Tibial artery (tissue), 4 donors: ENCODE measurements at places on chromosomes 1 and 21.

DNA sequence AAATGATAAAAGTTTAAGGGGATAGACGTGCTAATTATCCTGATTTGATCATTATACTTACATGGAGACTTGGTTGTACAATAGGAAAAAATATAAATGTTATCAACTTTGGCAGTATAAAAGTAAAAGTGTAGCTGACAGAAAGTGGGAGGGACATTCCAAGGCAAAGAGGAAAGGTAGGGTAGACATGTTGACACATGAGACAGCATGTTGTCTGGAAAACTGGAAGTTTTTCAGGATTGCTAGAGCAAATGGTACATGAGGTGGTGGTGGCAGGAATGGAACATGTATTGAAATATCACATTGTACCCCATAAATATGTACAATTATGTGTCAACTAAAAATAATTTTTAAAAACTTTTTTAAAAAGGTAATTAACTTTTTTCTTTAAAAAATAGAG, 13.2 kb downstream of the DIPK1A start:
- no peak for DNase-seq

GRCh38 chr1:27342778-27343638, 1.2 kb downstream of the SYTL1 start:
- DNase-seq: no peak

GRCh38 chr1:193285641-193286040, 99.2 kb upstream of the B3GALT2 start:
- no peak for DNase-seq

DNA sequence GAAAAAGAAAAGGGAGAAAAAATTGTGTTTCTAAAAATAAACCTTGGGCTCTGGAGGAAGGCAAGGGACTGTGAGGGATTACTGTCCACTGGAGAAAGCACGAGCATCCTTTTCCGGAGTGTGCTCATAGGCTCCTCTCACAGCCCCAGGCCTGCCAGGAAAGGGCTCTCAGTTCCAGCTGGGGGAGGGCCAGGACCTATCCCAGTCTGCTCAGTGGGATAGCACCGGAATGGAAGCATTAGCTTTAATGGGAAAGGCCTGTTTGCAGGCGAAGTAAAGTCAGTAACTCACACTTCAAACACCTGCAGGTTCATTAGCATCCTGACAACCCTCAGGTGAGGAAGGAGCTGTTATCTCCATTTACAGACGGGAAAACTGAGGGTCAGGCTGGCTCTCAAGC, 113.9 kb upstream of the USP24 start:
- DNase-seq: no peak

DNA sequence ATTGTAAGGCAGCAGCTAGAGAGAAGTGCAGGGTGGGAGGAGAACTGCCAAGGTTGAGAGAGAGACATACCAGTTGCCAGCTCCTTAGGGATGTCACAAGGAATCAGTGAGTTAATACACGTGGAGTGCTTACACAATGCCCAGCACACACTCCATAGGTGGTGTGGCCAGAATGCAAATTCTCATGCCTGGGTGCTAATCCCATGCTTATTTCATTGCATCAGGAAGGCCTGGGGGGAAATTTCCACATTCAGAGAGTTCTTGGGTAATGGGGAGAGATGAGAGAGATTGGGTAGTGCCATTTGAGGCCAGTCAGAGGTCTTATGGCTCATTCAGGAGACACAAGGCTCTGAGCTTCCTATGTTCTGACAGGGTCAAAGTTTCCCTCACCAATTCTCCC, 38.7 kb downstream of the GJA5 start:
- DNase-seq: no peak

DNA sequence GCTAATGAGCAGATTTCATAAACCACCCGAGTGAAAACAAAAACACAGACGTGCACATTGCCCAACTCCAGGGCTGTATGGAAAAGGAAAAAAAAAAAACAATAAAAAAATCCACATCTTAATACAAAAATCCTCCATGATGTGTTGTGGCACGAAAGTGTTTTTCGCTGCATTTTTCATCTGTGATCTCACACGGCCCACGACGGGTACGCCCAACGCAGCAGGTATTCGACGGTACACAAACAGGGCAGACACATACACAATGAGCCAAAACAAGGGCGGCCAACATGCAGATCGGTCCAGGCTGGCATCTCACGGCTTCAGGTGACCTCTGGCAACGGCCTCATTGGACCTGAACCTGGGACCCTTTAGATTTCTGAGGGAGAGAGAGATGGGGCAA, 31.1 kb downstream of the CASZ1 start:
- DNase-seq: no peak

GRCh38 chr1:230057100-230057499, 9.9 kb upstream of the GALNT2 start:
- no peak for DNase-seq

GRCh38 chr1:47333922-47334764, 553 bp downstream of the CMPK1 start:
- DNase-seq: peak; percentile 75

- DNase-seq: no peak
These were observed 375.7 kb upstream of the B3GALT2 start for GRCh38 chr1:193562121-193562520.

DNA sequence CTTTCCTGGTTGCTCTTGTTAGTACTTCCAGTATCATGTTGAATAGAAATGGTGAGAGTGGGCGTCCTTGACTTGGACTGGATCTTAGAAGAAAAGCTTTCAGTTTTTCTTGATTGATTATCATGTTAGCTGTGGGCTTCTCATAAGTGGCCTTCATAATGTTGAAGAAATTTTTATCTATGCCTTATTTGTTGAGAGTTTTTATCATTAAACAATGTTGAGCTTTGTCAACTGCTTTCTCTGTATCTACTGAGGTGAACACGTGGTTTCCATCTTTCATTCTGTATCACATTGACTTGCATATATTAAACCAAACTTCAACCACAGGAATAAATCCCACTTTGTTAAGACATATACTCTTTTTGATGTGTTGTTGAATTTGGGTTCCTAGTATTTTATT, 29.4 kb downstream of the PRKAB2 start:
- no peak for DNase-seq

GRCh38 chr1:155210314-155211104, 2.0 kb downstream of the MTX1 start:
- DNase-seq: no peak

DNA sequence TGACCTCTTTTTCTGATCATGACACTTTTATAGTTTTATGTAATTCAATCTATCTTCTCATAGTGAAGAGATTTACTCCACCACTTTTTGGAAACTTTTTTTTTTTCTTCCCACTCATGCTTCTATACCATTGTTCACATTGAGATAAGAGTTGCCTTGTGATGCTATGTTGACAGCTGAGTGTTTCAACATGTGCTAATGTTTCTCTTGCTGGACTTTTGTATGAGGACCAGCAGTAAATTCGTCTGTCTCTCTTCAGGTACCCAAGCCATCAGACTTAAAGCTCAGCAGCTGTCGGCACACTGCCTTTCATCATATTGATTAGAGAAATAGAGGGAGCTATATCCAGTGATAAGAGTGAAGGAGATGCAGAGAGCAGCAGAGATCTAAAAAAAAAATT, 227.0 kb downstream of the GRIK1 start:
- DNase-seq: no peak

DNA sequence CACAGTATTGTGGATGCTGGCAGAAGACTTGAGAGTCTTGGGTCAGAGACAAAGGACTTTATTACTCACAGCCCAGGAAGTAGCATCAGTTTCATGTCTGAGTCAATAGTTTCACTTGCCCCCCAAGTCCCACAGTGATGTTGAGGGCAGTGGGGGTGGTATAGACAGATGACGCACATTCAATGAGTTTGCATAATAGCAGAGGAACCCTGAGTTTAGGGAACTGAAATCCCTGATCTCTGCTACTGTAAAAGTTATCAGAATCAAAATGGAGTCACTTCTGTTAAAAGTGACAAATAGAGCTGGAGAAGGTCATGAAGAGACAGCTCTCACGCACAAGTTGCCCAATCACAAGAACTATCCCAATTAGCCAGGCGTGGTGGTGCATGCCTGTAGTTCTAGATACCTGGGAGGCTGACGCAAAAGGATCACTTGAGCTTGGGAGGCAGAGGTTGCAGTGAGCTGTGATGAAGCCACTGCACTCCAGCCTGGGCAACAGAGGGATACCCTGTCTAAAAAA, 11.5 kb upstream of the HCRTR1 start:
- no peak for DNase-seq

- DNase-seq: no peak
These were observed 219.8 kb downstream of the NEGR1 start for GRCh38 chr1:72062584-72062983.

DNA sequence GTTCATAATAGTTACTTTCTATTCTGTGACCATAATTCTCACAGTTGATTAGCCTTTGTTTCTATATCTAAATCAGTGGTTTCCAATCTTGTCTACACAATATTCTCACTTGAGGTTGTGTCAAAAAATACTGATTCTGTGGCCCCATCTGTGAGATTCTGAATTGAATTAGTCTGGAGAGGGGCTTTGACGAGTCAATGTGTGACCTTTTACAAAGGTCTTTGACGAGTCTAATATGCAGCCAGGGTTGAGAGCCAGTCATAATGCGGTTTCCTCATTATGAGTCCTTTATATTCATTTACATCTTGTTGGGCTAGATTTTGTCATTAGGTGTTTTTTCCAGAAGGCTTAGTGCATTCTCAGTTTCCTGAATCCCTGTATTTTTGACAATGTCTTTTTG, 19.7 kb downstream of the FCRL5 start:
- DNase-seq: no peak

DNA sequence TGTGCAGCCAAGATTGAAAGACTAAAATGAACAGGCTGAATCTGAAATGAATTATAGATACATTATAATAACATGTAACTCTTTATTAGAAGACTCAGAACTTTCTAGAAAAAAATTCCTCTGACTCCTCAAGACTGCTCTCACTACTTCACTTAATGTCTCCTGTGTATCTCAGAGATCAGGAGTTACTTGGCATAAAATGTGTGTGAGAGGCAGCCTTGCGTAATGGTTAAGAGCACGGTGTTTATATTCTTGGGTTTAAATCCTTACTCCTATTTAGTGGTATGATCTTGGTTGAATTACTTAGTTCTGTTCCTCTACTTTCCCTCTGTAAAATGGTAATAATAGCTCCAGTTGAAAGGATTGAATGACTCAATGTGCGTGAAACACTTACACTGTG, 634.9 kb downstream of the LTN1 start:
- DNase-seq: no peak

GRCh38 chr1:223227486-223228196, 84.6 kb upstream of the TLR5 start:
- DNase-seq: no peak
